ENCODE measurements at places on chromosomes 1 and 21. TPM values are rescaled to one million over a fixed set of nuclear protein-coding genes. Genes with fewer than 3 reads are reported as not detected.
A peak's percentile ranks its signal among the peaks of the same experiment; 100 is the strongest.

- H3K4me1 ChIP-seq, result peaks cover 37% of the 10 kb centered on the region
- H3K36me3 ChIP-seq, result no peaks in the 10 kb centered on the region
- no peak overlapping the region for H3K4me3 ChIP-seq
- peak; percentile 53 for DNase-seq
- no peaks in the 10 kb centered on the region for H3K27me3 ChIP-seq
These were observed 3.6 kb upstream of the GNB1 start for GRCh38 chr1:1894354-1895059.

- H3K36me3 ChIP-seq, result no peaks in the 10 kb centered on the region
- no peak overlapping the region for H3K4me3 ChIP-seq
- DNase-seq, result no peak
- no peaks in the 10 kb centered on the region for H3K4me1 ChIP-seq
- H3K27me3 ChIP-seq, result no peaks in the 10 kb centered on the region
These were observed 464.5 kb downstream of the MATN1 start for GRCh38 chr1:30258876-30259275.

DNA sequence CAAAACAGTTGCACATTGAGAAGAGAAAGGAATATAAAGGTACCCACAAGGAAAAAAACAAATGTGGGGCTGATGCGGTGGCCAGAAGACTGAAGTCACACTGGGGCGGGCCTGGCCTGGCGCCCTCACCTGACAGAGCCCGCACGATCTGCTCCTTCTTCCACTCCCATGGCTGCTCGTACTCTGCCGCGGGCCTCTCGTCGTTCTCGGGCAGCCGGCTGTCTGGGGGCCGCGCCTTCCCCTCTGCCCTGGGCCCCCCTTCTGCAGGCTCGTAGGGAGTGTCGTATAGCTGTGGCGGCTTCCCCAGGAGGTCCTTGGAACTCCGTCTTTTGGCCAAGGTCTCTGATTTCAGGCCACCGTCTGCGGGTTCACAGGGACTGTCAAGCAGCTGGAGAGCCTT is 13.1 kb upstream of the TDRD10 start:
- no peaks in the 10 kb centered on the region for H3K36me3 ChIP-seq
- DNase-seq, result no peak
- H3K4me1 ChIP-seq, result peaks cover 21% of the 10 kb centered on the region
- H3K4me3 ChIP-seq, result no peak overlapping the region
- no peaks in the 10 kb centered on the region for H3K27me3 ChIP-seq

DNA sequence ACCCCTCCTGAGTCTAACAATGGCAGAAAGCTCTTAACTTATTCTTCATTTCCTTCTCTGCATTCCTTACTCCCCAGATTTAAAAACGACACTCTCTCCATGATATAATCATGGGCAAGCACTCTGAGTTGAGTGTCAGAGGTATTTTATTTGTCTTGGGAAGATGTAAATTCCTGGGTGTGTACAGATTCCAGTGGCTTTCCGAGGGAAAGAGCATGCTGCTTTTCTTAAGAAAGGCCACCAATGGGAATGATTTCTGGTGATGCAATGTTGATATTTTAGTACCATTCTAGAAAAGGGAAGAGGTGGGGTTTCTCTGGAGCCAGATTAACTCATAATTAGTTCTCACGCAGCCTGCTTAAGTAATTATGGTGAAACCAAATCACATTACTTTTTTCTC is 47.8 kb upstream of the BTG3 start:
- no peaks in the 10 kb centered on the region for H3K36me3 ChIP-seq
- no peak overlapping the region for H3K27ac ChIP-seq
- H3K4me3 ChIP-seq, result no peak overlapping the region
- H3K4me1 ChIP-seq, result no peaks in the 10 kb centered on the region
- no peaks in the 10 kb centered on the region for H3K27me3 ChIP-seq

DNA sequence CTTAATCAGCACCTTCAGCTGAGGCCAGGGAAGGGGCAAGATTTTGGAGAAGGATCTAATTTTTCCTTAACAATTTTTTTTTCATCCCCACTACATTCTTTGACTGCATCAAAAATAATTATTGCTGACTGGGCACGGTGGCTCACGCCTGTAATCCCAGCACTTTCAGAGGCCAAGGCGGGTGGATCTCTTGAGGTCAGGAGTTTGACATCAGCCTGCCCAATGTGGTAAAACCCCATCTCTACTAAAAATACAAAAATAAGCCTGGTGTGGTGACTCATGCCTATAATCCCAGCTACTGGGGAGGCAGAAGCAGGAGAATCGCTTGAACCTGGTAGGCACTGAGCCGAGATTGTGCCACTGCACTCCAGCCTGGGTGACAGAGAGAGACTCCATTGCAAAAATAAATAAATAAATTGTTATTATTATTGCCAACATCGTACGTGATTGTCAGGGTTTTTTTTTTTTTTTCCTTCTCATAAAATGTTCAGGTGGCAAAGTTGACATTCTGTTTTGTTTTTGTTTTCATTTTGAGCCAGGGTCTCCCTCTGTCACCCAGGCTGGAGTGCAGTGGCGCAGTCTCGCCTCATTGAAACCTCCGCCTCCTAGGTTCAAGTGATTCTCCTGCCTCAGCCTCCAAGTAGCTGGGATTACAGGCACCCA is 37.3 kb upstream of the MORC3 start:
- no peak overlapping the region for H3K27ac ChIP-seq
- no peak for DNase-seq
- no peak overlapping the region for H3K4me3 ChIP-seq
- H3K4me1 ChIP-seq, result no peaks in the 10 kb centered on the region

DNA sequence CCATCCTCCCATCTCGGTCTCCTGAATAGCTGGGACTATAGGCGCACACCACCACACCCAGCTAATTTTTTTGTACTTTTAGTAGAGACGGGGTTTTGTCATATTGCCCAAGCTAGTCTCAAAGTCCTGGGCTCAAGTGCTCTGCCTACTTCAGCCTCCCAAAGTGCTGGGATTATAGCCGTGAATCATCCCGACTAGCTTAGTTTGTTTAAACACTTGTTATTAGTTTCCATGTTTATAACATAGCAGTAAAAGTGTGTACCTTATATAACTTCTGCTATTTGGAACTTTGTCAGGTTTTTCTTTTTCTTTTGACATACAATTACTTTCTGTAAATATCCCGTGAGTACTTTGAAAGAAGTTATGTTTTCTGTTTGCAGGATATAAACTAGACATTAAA is 60.6 kb upstream of the C1orf21 start:
- H3K27me3 ChIP-seq, result no peaks in the 10 kb centered on the region
- H3K27ac ChIP-seq, result no peak overlapping the region
- no peaks in the 10 kb centered on the region for H3K4me1 ChIP-seq
- H3K36me3 ChIP-seq, result no peaks in the 10 kb centered on the region
- no peak for DNase-seq

GRCh38 chr1:65734979-65735378 is 57.7 kb upstream of the PDE4B start:
- H3K36me3 ChIP-seq, result no peaks in the 10 kb centered on the region
- no peak overlapping the region for H3K27ac ChIP-seq
- no peaks in the 10 kb centered on the region for H3K27me3 ChIP-seq
- no peak overlapping the region for H3K4me3 ChIP-seq

GRCh38 chr1:53214376-53214940 is 6.0 kb downstream of the CZIB start:
- H3K27me3 ChIP-seq, result no peaks in the 10 kb centered on the region
- peaks cover 13% of the 10 kb centered on the region for H3K4me1 ChIP-seq
- H3K36me3 ChIP-seq, result peaks cover 27% of the 10 kb centered on the region
- H3K4me3 ChIP-seq, result no peak overlapping the region
- DNase-seq, result no peak

- no peaks in the 10 kb centered on the region for H3K36me3 ChIP-seq
- H3K27me3 ChIP-seq, result no peaks in the 10 kb centered on the region
- H3K4me3 ChIP-seq, result no peak overlapping the region
- no peak for DNase-seq
- no peaks in the 10 kb centered on the region for H3K4me1 ChIP-seq
- H3K27ac ChIP-seq, result no peak overlapping the region
These were observed 153.4 kb upstream of the CAMK1G start for GRCh38 chr1:209430107-209430506.

- DNase-seq, result peak; percentile 61
- 0 out of 2 replicates have a peak, but pooled peaks cover 5% of the 10 kb centered on the region for H3K4me1 ChIP-seq
- no peaks in the 10 kb centered on the region for H3K27me3 ChIP-seq
- no peak overlapping the region for H3K4me3 ChIP-seq
- H3K27ac ChIP-seq, result no peak overlapping the region
These were observed 5.8 kb upstream of the ALDH4A1 start for GRCh38 chr1:18907917-18908845.

DNA sequence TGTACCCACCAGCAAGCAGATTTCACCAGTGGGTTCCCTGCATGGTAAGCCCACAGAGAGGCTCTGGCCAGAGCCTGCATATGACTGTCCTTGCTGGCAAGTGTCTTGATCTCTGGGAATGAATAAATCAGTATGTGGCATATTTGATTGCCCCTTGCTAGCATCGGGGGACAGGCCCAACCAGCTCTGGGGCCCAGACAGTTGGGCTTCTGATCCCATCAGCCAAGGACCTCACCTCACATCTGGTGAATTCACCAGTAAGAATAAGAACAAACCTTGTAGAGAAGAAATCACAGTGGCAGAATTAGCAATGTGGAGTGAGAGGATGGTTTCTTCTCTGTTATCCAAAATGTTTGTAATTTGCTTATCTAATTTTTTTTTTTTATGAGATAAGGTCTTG is 15.9 kb downstream of the SLC1A7 start:
- no peaks in the 10 kb centered on the region for H3K4me1 ChIP-seq
- no peak for DNase-seq
- H3K27ac ChIP-seq, result no peak overlapping the region
- H3K4me3 ChIP-seq, result no peak overlapping the region
- H3K36me3 ChIP-seq, result no peaks in the 10 kb centered on the region

- no peaks in the 10 kb centered on the region for H3K4me1 ChIP-seq
- H3K27ac ChIP-seq, result no peak overlapping the region
- no peaks in the 10 kb centered on the region for H3K27me3 ChIP-seq
- no peak for DNase-seq
- H3K4me3 ChIP-seq, result no peak overlapping the region
These were observed 164.4 kb upstream of the DPT start for GRCh38 chr1:168893359-168893801.

GRCh38 chr1:226816576-226816975 is 53.8 kb upstream of the PSEN2 start:
- H3K4me3 ChIP-seq, result no peak overlapping the region
- DNase-seq, result no peak
- no peak overlapping the region for H3K27ac ChIP-seq
- H3K36me3 ChIP-seq, result no peaks in the 10 kb centered on the region

DNA sequence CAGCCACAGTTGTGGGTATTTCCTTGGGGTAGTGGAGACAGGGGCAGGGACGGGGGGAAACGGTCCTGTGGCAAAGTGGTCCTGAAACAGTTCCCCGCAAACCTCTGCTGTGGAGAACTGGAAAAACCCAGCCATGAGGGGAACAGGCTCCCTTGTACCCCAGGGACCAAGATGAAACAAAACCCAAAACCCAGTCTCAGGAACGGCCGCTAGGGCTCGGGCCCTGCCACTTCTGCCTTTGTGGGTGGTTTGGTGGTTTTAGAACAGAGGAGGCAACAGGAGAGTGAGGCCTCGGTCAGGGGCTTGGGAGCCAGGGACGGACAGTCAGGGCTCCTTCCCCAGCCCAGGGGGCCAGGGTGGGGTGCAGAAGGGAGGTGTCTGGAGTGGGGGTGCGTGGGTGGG is 24.8 kb upstream of the EDN2 start:
- no peaks in the 10 kb centered on the region for H3K4me1 ChIP-seq
- H3K36me3 ChIP-seq, result no peaks in the 10 kb centered on the region
- no peak for DNase-seq
- H3K27me3 ChIP-seq, result no peaks in the 10 kb centered on the region
- no peak overlapping the region for H3K4me3 ChIP-seq

- H3K4me3 ChIP-seq, result no peak overlapping the region
- no peak overlapping the region for H3K27ac ChIP-seq
- DNase-seq, result no peak
- H3K27me3 ChIP-seq, result peaks cover 2% of the 10 kb centered on the region
These were observed 6.8 kb downstream of the MTFR1L start for GRCh38 chr1:25826571-25826970.

DNA sequence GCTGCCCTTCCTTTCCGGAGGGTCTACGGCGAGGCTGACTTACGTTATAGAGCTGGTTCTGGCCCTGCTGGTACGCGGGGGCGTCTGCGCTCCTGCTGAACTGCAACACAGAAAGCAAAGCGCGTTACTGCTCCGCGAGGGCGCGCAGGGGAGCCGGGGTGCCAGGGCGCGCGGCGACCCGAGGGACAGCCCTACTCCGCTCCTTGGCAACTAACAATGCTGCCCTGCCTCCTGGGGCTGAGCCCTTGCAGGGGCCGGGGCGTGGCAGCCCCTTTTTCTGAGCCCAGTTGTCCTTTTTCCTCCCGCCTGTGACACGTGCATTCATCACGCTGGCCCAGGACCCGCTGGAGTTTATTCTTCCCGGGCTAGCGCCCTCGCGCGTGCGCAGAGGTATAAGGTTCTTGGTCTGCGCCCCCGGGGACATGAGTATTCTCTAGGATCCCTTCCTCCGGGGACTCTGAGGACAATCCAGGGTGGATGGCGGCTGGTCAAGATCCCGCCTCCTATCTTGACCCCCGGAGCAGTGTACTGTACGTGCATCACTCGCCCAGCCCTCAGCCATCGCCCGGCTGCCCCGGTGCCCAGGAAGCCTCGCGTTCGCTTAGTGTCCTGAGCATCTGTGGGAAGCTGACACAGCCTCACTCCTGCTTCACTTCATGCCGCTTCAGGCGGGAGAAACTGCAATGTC is 78.9 kb downstream of the CD247 start:
- peak overlapping the region; percentile 78 for H3K4me3 ChIP-seq
- peaks cover 23% of the 10 kb centered on the region for H3K36me3 ChIP-seq
- H3K27me3 ChIP-seq, result no peaks in the 10 kb centered on the region
- peak overlapping the region; percentile 91 for H3K27ac ChIP-seq

- no peak for DNase-seq
- H3K27me3 ChIP-seq, result no peaks in the 10 kb centered on the region
These were observed 70.8 kb downstream of the SCCPDH start for GRCh38 chr1:246794828-246795671.

DNA sequence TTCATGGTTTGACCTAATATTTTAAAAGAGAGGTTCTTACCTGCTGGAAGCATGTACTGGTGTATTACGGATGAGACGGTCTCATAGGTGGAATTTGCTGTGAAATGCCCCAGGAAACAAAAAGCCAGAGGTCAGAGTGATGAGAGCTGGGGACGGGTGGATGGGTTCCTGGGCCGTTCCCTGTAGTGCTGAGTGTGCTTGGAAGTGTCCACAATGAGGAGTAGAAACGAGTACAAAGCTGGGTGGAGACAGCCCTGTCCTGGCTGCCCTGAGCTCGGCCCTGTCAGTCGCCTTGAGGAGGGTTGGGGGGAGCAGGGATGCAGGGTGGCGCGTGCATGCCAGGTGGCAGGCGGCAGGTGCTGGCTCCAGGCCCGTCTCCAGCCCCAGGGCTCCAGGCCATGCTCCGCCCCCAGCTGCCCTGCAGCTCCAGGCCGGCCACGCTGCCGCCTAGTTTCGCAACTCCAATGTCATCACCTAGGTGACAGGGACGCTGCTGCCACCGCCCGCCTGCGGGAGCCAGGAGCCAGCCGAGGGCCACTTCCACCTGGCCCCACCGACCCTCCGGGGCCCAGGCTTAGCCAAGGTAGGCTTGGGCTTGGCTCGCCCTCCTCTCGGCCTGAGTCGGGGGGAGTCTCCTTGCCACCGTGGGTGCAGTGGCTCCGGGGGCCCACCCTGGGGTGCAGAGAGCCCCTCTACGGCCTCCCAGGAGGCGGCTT is 16.4 kb downstream of the TP73 start:
- H3K36me3 ChIP-seq, result no peaks in the 10 kb centered on the region
- DNase-seq, result no peak
- peaks cover 51% of the 10 kb centered on the region for H3K4me1 ChIP-seq
- no peak overlapping the region for H3K4me3 ChIP-seq
- H3K27me3 ChIP-seq, result no peaks in the 10 kb centered on the region

FAM3B gene
- not detected for total RNA-seq

ITLN2 gene
- not detected for total RNA-seq

BATF3 gene
- 4.4 TPM for total RNA-seq

IGSF3 gene
- not detected for total RNA-seq

CTSS gene
- 160 TPM for total RNA-seq

REN gene
- total RNA-seq, result not detected

AGTRAP gene
- total RNA-seq, result 24.9 TPM

MAN1C1 gene
- not detected for total RNA-seq

PLEKHN1 gene
- total RNA-seq, result 0.72 TPM

Measured in Karpas-422 (cell line).